ENCODE measurements at places on chromosomes 7 and 10.

- DNase-seq = no peak
These were observed 30.3 kb upstream of the KEL start for GRCh38 chr7:142992427-142992826.

- DNase-seq = no peak
These were observed 108.5 kb downstream of the SLC37A3 start for GRCh38 chr7:140289804-140290203.

GRCh38 chr10:33412653-33413361, 78.3 kb upstream of the NRP1 start:
- DNase-seq = no peak

DNA sequence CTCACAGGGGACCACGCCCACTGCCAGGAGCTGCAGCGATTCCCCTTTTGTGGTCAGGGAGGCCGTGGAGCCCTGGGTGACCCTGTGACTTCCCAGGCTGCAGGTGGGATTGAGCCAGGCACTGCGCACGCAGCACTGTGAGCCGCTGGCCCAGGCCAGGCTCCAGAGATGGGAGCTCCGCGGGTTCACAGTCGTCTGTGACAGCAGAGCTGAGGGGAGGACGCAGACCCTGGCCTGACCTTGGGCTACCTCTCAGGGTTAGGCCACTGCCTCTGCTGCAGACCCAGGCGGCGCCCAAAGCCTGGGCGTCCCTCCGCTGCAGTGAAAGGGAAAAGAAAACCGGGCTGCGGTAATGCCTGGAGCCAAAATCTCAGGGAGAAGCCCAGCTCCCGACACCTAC, 107.5 kb upstream of the GPR26 start:
- DNase-seq = no peak

GRCh38 chr7:18508443-18509427, 13.2 kb downstream of the HDAC9 start:
- no peak for DNase-seq

DNA sequence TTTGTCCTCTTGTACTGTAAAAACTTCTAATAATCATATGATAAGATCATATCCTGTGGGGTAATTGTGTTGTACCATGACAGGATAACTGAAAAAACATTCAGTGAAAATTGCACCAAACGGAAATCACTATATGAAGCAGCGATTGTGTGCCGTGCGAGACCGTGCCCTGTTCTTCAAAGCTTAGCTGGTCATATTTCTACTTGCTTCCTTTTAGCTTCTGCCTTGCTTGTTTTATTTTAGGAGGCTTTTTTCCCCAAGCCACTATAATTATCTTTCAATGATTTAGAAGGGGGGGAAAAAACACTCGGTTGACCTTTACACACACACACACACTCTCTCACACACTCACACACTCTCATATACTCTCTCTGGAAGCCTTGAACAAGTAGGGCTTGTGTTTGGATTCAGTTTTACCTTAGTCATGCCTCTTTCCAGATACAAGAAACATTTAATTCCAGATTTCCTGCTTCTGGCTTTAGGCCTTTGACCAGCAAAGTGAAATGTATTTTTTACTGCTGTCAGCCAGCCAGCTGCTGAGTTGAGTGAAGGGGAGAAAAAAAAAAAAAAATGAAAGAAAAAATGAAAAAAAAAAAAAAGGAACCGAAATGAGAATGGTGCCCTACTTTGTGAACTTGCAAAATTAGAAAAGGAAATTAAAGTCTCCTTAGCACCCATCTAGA, 181.4 kb downstream of the ARID5B start:
- DNase-seq = no peak

- DNase-seq = no peak
These were observed 229.2 kb downstream of the CELF2 start for GRCh38 chr10:11246752-11247467.

DNA sequence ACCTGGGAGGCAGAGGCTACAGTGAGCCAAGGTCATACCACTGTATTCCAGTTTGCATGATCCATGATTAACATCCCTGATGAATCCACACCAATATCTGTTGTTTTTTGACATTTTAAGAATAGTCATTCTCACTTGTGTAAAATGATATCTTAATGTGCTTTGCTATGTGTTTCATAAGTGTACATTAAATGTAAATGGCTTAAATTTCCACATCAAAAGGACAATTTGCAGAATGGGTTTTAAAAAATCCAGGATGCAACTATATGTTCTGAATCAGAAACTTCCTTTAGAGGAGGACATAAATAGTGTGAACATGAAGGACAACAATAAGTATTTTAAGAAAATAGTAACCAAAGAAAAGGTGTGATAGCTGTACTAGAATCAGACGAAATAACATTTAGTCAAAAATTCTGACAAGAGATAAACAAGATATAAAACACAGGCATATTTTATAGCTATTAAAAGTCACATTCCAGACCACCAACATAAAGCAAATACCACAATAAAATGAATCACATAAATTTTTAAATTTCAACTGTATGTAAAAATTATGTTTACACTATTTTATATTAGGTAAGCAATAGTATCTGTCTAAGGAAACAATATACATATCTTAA, 42.4 kb downstream of the AKR1C3 start:
- no peak for DNase-seq

GRCh38 chr10:123847686-123848432, 43.7 kb downstream of the CPXM2 start:
- DNase-seq = no peak

DNA sequence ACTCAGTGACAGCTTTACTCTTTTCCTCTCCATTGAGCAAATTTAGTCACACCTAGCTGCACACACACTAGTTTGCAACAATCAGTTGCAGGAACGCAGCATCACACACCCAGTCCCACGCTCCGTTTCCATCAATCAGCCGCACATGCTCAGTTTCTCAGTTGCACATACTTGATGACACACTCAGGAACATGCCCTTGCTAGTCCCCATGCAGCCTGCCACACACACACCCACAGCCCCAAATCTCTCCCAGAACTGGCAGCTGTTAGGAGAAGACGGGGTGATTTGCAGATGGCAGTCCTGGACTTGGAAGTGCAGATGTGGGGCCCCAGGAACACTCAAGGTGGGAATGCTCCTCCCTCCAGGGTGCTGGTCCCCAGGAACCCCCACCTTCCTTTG, 7.7 kb downstream of the LBX1 start:
- no peak for DNase-seq

- DNase-seq = no peak
These were observed 100.3 kb downstream of the DOCK4 start for GRCh38 chr7:112105584-112106530.

- peak; percentile 15 for DNase-seq
These were observed at the start of gene JAKMIP3 for GRCh38 chr10:132065491-132066105. TSS of gene JAKMIP3 (plus strand) at chr10:132065946. CDS start at chr10:132104809, 38,863 bp downstream.

DNA sequence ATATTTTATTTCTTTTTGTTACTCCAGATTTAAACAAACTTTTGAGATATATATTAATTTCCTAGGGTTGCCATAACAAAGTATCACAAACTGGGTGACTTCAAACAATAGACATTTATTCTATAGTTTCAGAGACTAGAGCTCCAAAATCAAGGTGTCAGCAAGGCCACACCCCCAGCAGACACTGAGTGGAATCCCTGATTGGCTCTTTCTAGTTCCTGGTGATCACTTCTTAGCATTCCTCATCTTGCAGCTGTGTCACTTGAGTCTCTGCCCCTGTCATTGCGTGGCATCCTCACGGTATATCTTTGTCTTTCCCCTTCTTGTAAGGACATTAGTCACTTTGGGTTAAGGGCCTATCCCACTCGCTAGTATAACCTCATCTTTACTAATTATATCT, 7.6 kb upstream of the SLC26A3 start:
- no peak for DNase-seq

DNA sequence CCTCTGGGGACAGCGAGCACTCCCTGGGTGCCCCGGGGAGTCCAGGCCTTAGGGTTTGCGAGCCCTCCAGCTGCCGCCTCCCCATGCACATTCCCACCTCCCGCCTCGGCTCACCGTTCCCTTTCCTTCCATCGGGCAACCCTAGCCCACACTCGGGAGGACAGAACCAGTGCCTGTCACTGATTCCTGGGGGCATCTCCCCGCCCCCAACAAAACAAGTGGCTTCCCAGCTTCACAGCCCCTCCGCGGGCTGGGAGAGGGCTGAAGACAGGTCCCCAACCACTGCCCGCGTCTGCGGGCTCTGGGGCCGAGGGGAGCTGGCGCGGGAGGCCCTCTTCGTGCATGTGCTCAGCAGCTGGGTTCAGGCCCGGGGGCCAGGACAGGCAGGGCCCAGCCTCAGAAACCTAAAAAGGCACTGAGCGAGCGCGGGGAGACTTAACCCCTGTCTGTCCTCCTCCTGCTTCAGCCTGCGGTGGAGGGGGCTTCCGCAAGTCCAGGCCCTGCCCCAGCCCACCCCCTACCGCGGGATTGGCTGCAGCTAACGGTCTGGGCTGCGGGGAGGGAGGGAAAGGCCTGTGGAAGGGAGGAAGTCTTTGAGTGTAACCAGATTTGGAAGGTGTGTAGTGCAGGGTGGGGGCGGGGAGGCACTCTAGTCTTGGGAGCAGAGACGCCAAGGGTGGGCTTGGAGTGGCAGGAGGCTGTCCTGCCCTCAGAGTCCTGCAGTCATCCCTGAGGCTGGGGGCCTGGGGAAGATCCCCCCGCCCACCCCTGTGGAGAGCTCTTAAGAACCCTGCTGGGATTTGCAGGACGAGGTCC, 1.2 kb downstream of the FLNC start:
- DNase-seq = no peak

DNA sequence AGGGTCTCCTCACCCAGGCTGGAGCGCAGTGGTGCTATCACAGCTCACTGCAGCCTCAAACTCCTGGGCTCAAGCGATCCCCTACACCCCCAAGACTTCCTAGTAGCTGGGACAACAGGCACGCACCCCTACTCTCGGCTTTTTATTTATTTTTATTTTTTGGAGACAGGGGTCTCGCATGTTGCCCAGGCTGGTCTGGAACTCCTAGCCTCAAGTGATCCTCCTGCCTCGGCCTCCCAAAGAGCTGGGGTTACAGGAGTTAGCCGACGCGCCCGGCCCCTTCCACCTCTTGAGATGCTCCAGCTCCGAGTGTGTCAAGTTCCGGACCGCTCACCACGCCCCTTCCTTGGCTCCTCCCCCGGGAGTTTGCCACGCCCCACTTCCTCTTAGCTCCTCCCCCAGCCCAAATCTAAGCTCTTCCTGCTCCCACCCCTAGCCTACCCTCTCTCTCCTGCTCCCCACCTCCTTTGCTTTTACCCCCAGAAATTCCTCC, 6.3 kb downstream of the NAT16 start:
- peak; percentile 15 for DNase-seq

- DNase-seq = no peak
These were observed 121.6 kb upstream of the LYZL2 start for GRCh38 chr10:30750971-30751677.

DNA sequence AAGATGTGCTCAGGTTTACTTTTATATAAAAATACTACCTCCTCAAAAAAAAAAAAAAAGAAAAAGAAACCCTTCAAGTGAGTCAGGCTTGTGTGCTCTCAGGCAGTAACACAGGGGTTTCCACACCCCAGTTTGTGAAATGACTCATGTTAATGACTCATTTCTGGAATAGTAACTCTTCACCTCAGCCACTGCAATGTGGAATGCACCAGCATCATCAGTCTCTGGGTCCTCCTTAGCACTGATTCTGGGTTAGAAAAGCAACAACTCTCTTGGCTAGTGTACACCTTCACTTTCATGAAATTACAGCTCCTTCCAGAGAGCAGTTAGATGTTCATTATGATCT, 110.6 kb downstream of the EMX2 start:
- DNase-seq = no peak

DNA sequence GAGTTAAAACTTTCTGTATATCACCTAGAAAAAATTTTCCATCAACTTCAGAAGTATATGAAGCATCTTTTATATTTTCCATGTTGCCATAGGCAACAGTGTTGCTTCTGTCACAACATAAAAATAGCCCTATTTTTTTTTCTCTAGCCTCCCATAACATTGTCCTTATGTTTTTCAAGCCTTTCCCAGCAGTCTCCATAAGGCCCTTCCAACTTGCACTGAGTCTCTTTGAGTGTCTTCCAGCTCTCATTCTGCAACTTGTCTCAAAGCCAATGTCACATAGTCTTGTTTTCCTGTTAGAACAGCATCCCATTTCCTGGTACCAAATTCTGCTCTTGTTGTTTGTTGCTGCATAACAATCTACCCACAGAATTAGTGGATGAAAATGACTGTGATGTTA, 1055.5 kb upstream of the GHITM start:
- DNase-seq = no peak

GRCh38 chr10:132434405-132435005, 37.5 kb downstream of the PWWP2B start:
- DNase-seq = no peak

DNA sequence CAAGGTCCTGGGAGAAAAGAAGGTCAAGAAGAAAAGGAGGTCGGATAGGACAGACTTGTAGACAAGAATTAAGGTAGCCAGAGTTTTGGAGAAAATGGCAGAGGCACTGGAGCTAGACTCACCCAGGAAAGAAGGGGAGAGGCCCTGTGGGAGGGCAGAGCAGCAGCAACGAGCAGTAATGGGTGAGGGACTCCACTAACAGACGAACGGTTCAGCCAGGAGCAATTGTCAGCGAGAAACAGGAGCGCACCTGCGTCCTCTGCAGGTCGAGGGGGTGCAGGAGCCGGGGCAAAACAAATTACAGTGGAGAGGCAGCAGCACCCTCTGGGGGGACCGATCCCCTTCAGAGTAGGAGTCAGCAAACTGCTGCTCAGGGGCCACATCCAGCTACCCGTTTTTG, 18.5 kb upstream of the IGFBP3 start:
- DNase-seq = no peak

- no peak for DNase-seq
These were observed 32.8 kb upstream of the MYO3A start for GRCh38 chr10:25901199-25901598.

DNA sequence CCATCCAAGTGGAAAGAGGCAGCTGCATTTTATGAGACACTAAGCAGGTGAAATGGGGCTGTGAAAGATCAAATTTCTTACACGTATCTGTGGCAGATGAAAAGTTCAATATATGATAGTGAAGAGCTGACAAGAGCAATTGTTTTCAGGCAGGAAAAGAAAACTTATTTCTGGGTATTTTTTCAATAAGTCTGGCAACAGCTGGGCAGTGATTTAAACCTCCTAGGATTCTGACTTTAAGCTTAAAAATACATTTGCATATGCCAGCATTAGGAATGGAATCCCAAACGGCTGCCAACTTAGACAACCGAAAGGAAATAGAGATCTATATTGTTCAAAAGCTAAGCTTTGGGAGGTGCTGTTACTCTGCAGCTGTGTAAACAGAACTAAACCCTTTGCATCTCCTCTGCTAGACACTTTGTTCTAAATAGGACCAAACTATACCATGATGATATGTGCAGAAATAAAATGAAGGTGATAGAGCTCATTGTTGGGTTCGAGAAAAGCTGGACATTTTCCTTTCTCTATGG, 26.1 kb downstream of the DYNC1I1 start:
- DNase-seq = no peak

DNA sequence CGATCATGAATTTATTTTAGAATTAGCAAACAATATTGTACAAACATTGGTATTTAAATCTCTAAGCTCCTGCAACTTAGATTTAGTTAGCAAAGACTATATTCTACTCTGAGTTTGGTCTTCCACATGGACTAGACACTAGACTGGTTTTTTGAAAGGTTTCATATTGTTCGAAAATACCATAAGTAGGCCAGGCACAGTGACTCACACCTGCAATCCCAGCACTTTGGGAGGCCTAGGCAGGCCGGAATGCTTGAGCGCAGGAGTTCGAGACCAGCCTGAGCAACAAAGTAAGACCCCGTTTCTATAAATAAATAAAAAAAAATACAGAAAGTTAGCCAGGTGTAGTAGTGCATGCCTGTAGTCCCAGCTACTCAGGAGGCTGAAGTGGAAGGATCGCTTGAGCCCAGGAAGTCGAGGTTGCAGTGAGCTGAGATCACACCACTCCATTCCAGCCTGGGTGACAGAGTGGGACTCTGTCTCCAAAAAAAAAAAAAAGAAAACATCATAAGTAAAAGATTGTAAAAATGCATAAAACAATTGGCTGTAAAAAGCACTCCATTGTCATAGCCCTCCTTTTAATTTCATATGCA, 73.1 kb downstream of the ABCC2 start:
- no peak for DNase-seq
